Effector CD8-positive, alpha-beta T cell (primary cell): ENCODE measurements at places on chromosomes 13 and 19.

DNA sequence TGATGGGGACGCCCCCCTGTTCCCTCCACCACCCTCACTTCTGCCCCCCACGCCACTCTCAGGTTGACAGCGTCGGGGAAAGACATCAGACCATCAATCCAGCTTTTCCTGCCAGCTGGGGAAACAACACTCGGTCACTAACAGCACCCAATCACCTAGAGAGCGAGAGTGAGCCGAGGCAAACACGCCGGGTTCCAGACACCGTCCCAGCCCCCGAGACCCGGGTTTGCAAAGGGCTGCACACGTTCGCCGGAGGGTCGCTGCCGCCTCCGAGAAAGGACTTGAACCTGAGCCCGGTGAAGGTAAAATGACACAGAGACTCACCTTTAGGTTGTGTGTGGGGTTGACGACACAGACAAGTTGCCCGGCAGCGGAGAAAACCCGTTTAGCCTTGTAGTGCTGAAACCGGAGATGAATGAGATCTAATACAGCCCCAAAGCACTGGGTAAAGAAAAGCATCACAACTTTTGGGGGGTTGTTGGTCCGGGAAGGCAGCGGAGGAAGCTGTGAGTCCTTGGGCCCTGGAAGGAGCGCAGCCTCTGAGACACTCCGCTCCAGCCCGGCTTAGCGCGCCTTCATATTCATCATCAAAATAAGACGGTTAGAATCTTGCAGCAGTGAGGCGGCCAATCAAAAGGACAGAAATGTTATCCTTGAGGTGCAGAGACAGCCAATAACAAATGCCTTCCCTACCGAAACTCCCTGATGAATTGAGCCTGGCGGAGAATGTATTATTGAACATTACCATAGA lies at the start of gene SIAH3:
Gene SIAH3, minus strand, starts transcription at position 583 of the 751 bp plus-strand sequence. Its CDS starts 124 bp downstream, at position 459.
- DNase-seq = no peak

GRCh38 chr13:60679131-60679530 lies 282.1 kb downstream of the TDRD3 start:
- DNase-seq = no peak

GRCh38 chr13:79735228-79735627 lies 254.3 kb downstream of the NDFIP2 start:
- DNase-seq = no peak

DNA sequence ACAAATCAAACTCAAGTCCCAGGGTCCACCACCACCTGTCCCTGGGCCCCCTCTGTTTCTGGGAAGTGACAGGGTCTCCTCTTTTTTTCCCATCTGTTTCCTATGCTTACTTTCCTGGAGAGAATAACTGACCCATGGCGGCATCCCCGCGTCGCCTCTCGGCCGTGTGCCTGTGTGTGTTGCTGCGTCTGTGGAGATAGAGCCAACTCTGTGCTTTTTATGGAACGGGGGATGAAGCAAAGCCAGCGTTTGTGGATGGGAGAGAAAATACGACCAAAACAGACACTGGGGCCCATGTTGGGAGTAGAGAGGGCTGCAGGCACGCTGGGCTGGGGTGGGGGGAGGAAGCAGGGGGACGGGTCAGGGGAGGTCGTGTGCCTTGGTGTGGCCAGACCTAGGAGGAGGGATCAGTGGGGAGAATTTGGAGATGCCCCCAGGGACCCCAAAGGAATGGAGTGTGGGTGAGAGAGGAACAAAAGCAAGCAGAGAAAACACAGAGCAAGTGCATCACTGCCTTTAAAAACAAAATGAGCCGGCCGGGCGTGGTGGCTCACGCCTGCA lies 16.6 kb downstream of the PLK5 start:
- DNase-seq = no peak

GRCh38 chr13:55302568-55302967 lies 1838.2 kb upstream of the PRR20A start:
- DNase-seq = no peak

GRCh38 chr13:95117092-95117491 lies 184.2 kb downstream of the ABCC4 start:
- no peak for DNase-seq

DNA sequence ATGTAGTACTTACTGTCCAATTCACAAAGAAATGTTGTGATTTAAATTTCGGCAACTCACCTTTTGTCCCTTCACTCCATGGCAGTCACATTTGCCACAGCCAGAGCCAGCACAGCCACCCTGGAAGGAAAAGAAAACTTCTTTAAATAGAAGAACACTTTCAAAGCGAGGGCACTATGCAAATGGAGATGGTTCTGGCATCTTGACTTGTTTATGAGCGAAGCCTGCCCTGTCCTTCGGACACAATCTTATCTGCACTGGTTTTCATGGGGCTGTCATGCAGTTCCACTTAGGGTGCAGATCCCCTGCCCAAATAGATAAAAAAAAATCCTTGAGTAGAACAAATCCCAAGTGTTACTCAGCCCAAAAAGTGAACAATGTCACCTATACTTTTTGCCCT lies 64.3 kb downstream of the COL4A1 start:
- DNase-seq = no peak

DNA sequence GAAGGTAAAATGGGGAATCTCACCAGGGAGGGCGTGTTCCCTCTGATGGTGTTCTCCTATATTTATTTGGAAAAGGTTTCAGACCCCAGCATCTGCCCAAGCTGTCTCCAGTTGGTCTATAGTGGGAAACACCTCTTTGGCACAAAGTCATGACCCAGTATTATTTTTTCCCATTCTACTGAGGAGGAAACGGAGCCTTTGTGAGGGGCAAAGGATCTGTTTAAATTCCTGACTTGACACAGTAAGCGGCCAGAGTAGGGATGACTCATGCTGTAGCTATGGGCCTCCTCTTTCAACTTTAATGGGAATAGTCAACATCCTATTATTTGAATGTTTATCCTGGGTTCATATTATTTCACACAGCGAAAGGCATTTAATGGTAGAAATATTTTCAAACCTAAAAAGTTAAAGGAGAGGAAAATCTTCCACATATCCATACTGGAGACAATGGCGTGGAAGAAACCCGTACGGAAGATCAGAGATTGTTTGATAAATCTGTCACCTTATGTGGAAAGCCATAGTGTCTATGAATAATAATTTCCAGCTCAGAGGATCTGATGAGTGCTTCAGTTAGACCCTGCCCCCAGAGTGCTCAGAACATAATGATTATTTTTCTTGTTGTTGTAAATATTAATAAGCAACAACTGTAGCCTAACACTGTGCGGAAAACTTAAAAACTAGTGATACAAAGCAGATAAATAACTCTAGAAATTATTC lies 126.0 kb downstream of the FOXO1 start:
- DNase-seq = no peak

DNA sequence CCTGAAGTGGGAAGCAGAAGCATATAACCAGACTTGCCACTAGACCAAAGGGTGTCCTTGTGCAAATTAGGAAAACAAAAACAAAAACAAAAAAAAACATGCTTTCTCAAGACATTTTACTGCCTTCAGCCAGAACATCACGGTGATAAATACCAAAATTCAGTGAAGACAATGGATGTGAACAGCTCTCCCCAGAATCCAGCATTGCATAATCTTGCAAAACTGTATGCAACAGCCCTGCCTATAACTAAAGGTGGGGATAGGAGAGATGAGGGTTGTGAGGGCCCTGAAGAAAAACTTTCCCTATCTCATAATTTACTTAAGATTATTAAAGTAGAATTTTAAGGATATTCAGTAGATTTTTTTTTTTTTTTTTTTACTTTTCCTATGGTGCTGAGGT lies 24.9 kb upstream of the NDFIP2 start:
- DNase-seq = no peak

GRCh38 chr13:28271056-28271840 lies 132.9 kb downstream of the PAN3 start:
- DNase-seq = no peak

- no peak for DNase-seq
Observed at GRCh38 chr13:45194081-45194939, 6.5 kb downstream of the KCTD4 start.

DNA sequence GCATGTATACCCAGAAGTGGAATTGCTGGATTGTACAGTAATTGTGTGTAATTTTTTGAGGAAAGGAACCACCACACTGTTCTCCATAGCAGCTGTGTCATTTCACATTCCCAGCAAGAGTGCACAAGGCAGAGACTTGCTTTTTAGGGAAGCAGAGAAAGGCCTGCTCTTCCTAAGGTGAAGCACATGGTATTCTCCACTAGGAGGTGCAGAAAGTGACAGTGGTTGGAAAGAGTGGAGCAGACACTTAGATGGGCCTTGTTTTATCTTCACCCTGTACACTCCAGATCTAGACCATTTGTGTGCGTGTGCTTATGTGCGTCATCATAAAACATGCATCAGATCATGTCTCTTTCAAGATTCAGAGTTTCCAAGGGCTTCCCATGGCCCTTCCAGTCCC lies 35.0 kb downstream of the FAM124A start:
- DNase-seq = no peak
